NCI-H446 (cell line): ENCODE measurements at places on chromosomes 7 and 10.

DNA sequence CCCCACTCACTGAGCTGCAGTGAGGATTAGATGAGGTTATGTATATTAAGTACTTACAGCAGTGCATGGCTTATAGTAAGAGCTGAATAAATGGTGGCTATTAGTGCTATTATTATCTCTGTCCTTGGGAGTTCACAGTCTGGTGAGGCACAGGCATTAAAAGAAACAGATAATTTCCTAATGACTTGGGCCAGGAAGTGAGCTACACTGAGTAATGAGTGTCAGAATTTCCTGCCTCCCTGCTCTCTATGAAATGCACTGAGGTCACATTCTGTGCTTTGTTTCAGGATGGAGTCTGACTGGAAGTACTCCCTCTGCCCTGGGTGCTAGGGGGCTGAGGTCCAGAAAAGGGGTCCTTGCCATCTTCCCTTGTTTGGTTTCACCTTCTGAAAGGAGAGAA, 48.7 kb upstream of the LOXL4 start:
- DNase-seq, result no peak

DNA sequence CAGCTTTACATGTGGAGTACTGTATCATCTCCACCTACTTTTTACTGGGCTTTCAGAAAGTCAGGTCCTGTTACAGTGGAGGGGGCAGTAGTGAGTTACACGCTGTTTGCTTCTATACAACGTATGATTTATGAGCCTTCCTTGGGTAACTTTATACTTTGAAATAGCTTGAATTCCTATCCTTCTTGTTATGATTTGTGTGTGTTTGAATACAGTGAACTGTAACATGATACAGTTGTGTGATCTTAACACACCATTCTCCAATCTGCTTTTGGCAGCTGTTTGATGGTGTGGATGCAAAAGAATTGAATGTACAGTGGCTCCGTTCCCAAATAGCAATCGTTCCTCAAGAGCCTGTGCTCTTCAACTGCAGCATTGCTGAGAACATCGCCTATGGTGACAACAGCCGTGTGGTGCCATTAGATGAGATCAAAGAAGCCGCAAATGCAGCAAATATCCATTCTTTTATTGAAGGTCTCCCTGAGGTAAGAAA, 41.7 kb downstream of the SP8 start:
- no peak for DNase-seq

GRCh38 chr7:128060018-128060417, 28.8 kb upstream of the LRRC4 start:
- DNase-seq, result no peak

- no peak for DNase-seq
Measured at GRCh38 chr7:151838861-151839381, 38.0 kb downstream of the PRKAG2 start.

GRCh38 chr10:97024168-97025073, 161.3 kb downstream of the SLIT1 start:
- DNase-seq, result no peak

GRCh38 chr7:16874066-16874465, 7.7 kb downstream of the AGR3 start:
- DNase-seq, result no peak

DNA sequence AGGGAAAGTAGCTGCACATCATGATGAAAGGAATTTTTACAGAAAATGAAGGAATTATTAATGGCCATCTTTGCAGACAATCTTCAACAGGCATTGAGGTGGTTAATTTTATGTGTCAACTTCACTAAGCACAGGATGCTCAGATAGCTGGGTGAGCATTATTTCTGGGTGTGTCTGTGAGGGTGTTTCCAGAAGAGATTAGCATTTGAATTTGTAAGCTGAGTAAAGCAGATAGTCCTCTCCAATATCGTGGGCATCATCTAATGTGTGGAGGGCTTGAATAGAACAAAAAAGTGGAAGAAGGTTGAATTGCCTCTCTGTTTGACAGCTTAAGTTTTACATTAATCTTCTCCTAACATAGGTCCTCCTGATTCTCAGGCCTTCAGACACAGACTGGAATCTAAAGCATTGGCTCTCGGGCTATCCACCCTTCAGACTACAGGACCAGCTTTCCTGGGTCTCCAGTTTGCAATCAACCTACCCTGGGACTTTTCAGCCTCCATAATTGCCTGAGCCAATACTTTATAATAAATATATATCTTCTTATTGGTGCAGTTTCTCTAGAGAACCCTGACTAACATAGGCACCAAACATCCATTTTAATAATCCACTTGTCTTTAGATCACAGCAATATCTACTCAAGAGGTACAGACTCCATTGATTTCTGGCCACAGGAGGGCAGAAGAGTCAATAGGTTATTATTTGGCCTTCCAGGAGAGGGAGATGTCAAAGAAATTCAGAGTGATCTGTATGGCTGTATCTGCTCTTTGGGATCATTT, 10.5 kb upstream of the CRPPA start:
- DNase-seq, result peak; percentile 52

DNA sequence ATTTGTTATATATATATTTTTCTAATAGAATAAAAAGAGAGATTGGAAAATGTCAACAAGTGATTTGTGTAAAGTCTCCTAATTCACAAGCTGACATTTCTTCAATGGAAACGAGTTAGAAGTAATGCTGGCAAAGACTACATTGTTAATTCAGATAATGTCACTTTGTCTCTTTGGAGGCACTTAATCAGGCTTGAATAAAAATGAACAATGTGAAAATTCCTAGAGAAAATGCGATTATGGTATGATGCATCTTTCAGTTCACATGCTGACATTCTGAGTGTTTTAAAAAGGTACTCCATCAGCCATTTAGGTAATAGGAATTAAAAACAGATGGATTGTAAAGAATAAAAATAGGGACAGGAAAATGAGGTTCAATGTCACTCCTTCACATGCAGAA, 100.1 kb downstream of the SLC13A1 start:
- DNase-seq, result no peak

GRCh38 chr10:86752311-86752710, 4.1 kb upstream of the BMPR1A start:
- DNase-seq, result no peak

GRCh38 chr7:32948202-32948601, 9.0 kb upstream of the FKBP9 start:
- no peak for DNase-seq

- no peak for DNase-seq
Measured at GRCh38 chr10:28008054-28008453, 9.2 kb upstream of the ODAD2 start.

GRCh38 chr7:41067576-41067975, 635.3 kb downstream of the INHBA start:
- DNase-seq, result no peak

GRCh38 chr10:90089719-90090118, 388.3 kb downstream of the KIF20B start:
- DNase-seq, result no peak

- no peak for DNase-seq
Measured at GRCh38 chr10:61464461-61465170, 11.4 kb upstream of the TMEM26 start.

GRCh38 chr7:134857958-134858357, 78.5 kb downstream of the CALD1 start:
- DNase-seq, result no peak

- no peak for DNase-seq
Measured at GRCh38 chr7:56493704-56494450, 377.7 kb upstream of the NUPR2 start.

DNA sequence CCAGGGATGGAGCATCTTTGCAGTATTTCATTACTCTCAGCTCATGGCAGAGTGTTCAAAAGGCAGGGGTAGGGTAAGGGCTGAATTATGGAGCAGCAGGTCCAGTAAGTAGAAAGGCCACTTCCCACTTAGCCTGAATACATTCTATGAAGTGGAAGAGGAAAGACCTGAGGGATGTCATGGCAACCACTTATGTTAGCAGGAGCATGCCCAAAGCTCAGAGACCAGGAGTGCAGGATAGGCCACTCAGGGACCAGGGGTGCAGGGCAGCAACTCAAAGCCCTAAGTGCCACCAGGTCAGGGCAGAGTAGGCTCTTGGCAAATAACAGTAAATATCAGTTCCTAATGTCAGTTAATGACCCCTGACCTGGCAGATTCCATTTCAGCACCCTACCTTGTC, 3.6 kb downstream of the SRI start:
- no peak for DNase-seq

- no peak for DNase-seq
Measured at GRCh38 chr10:76769161-76769560, 868.4 kb downstream of the KCNMA1 start.

DNA sequence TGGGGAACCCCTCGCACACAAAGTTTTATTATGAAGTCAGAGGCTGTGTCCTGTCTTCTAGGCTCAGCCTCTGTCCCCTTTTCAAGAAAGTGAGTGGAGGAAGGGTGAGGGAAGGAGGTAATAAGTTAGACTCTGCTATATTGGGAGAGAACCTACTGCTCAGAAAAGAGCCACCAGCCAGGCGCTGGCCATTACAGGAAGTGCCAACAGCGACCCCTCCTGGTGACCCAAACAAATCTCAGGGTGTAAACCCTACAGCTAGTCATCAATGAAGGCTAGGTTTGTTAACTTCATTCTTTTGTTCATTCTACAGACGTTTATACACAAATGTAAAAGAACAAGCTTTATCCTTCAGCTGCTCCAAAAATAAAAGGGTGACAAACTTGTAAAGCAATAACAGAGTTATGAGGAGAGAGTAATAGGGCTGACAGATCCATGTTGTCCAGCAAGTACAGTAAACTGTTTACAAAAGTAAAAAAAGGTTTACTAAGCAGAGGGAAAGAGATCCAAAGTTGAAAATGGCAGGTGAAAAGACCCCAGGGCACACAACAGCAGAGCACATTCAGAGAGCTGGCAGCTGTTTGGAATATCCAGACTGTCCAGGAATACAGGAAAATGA, 82.7 kb downstream of the FAM204A start:
- peak; percentile 19 for DNase-seq
